HAP-1 (cell line): ENCODE measurements at places on chromosomes 7 and 10.

GRCh38 chr7:41696323-41696916, 6.5 kb downstream of the INHBA start:
- peak; percentile 48 for DNase-seq

- DNase-seq: no peak
Observed at GRCh38 chr10:84078771-84079170, 60.5 kb upstream of the GHITM start.

DNA sequence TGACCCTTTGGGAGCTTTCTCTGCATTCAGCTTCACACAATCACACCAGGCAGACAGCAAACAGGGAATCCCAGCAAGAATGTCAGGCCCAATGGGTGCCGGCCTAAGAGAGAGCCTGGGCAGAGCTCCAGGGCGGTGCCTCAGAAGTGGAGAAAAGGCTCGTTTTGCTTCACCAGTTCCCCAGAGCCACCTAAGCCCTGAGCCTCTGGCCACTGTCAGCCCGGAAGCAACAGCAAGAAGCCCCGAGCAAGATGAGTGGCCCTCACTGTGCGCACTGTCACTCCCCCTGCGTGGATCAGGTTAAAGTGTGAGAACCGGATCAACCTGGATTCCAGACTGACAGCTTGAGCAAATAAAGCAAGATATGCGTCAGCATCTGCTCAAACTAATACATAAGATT, 14.7 kb downstream of the CNPY1 start:
- no peak for DNase-seq

DNA sequence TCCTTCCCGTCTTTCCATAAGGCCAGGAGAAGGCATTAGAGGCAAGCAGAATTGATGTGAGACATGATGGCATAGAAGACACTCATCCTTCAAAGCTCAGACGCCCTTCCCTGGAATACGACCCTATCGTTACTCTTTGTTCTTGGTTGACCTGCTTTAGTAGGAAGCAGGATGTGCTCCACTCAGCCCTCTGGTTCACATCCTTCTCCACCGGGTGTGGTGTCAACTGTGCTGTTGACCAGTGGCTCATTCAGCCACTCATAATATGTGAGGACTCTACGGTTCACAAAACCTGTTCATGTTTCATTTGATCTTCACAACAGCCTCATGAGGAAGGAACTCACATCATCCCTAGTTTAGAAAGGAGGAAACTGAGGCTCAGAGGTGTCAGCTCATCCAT, 47.1 kb downstream of the ADRA2A start:
- no peak for DNase-seq

GRCh38 chr7:23183279-23184012, 1.6 kb downstream of the NUP42 start:
- no peak for DNase-seq
